ENCODE measurements at places on chromosomes 1 and 21. TPM values are rescaled to one million over a fixed set of nuclear protein-coding genes. Genes with fewer than 3 reads are reported as not detected.

PAFAH2 gene
- 20.7 TPM for polyA plus RNA-seq

SIPA1L2 gene
- 14.3 TPM for polyA plus RNA-seq

PTP4A2 gene
- polyA plus RNA-seq: 188 TPM

DNA sequence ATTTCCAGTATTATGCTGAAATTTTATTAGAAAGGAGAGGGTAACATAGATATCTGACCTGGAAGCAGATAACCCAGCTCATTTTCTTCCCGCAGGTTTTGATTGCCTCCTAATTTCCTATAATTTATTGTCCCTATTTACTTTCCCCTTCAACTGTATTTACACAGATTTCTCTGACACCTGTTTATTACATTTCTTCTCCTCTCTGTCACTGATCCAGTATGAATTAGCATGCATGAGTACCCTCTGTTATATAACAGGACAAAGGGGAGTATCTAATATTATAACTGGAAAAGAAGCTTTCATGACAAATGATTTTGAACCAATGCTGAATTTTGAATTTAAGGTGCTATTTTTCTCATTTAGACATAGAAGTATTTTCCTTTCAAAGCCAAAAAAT, 37.4 kb downstream of the DENND1B start:
- DNase-seq: no peak
- H3K4me3 ChIP-seq: no peak overlapping the region
- no peak overlapping the region for H3K27ac ChIP-seq
- H3K36me3 ChIP-seq: no peaks in the 10 kb centered on the region
- H3K27me3 ChIP-seq: no peaks in the 10 kb centered on the region
- H3K4me1 ChIP-seq: no peaks in the 10 kb centered on the region

- H3K4me3 ChIP-seq: no peak overlapping the region
- DNase-seq: no peak
- H3K27ac ChIP-seq: no peak overlapping the region
- H3K4me1 ChIP-seq: peaks cover 25% of the 10 kb centered on the region
- no peaks in the 10 kb centered on the region for H3K27me3 ChIP-seq
Observed at GRCh38 chr1:12457771-12458170, 160.2 kb downstream of the DHRS3 start.

DNA sequence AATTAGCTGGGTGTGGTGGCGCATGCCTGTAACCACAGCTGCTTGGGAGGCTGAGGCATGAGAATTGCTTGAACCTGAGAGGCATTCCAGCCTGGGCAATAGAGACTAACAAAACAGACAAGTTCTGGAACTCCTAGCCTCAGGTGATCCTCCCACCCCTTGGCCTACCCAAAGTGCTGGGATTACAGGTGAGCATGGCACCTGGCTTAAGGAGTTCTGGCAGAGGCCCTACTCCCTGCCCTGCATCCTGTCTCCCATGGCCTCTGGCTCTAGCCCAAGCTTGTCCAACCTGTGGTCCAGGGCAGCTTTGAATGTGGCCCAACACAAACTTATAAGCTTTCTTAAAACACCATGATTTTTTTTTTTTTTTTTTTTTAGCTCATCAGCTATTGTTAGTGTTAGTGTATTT, 20.4 kb downstream of the TOMM20 start:
- no peak overlapping the region for H3K27ac ChIP-seq
- peaks cover 4% of the 10 kb centered on the region for H3K4me1 ChIP-seq
- no peak overlapping the region for H3K4me3 ChIP-seq
- no peaks in the 10 kb centered on the region for H3K27me3 ChIP-seq
- no peak for DNase-seq
- peaks cover 45% of the 10 kb centered on the region for H3K36me3 ChIP-seq
